ENCODE measurements at places on chromosomes 7 and 10. TPM values are rescaled to one million over a fixed set of nuclear protein-coding genes. Genes with fewer than 3 reads are reported as not detected.
A peak's percentile ranks its signal among the peaks of the same experiment; 100 is the strongest.

GRCh38 chr7:155122831-155123230, 52.7 kb downstream of the HTR5A start:
- no peak for DNase-seq
- no peaks in the 10 kb centered on the region for H3K4me1 ChIP-seq
- H3K4me3 ChIP-seq: no peak overlapping the region
- peaks cover 9% of the 10 kb centered on the region for H3K27me3 ChIP-seq

The PEX1 gene
- total RNA-seq: 17.0 TPM

The ZNF727 gene
- total RNA-seq: not detected

GRCh38 chr10:110918269-110918642, 724 bp downstream of the BBIP1 start:
- H3K4me1 ChIP-seq: peaks cover 61% of the 10 kb centered on the region
- H3K4me3 ChIP-seq: peak overlapping the region; percentile 87
- H3K36me3 ChIP-seq: no peaks in the 10 kb centered on the region

DNA sequence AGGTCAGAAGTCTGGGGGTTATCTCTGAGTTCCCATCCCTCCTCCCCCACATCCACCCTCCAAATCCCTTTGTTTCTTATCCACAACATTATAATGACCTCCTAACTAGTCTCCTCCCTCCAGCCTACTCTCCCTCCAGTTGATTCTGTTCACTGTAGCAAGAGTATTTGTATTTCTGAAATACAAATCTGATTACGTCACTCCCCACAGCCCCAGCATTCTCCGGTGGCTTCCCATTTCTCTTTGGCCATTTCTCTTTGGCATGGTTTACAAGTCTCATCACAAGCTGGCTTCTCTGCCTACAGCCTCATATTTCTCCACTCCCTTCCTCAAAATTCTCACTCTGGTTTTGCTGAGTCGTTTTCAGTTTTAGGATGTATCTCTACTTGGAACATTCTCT, 24.6 kb upstream of the MRPS33 start:
- H3K4me1 ChIP-seq: peaks cover 5% of the 10 kb centered on the region
- H3K36me3 ChIP-seq: peaks cover under 1% of the 10 kb centered on the region
- DNase-seq: no peak
- H3K27me3 ChIP-seq: peaks cover 1% of the 10 kb centered on the region

GRCh38 chr7:143934526-143935325, at the start of gene OR2F2:
Gene OR2F2, plus strand, starts transcription at chr7:143935233. Its CDS starts 0 bp downstream, at chr7:143935233.
- no peak for DNase-seq
- H3K36me3 ChIP-seq: peaks cover 7% of the 10 kb centered on the region
- H3K27me3 ChIP-seq: no peaks in the 10 kb centered on the region

- peaks cover 17% of the 10 kb centered on the region for H3K4me1 ChIP-seq
- peak overlapping the region; percentile 87 for H3K4me3 ChIP-seq
- peaks cover 2% of the 10 kb centered on the region for H3K36me3 ChIP-seq
- DNase-seq: no peak
- H3K27me3 ChIP-seq: no peaks in the 10 kb centered on the region
- H3K27ac ChIP-seq: peak overlapping the region; percentile 13
Observed at GRCh38 chr7:114921631-114922025, 266 bp upstream of the MDFIC start.

The RNF32 gene
- total RNA-seq: 0.52 TPM

GRCh38 chr10:124097883-124098282, 4.5 kb upstream of the CHST15 start:
- no peak overlapping the region for H3K27ac ChIP-seq
- DNase-seq: no peak
- peaks cover 5% of the 10 kb centered on the region for H3K36me3 ChIP-seq
- H3K4me1 ChIP-seq: peaks cover 9% of the 10 kb centered on the region
- H3K27me3 ChIP-seq: peaks cover 20% of the 10 kb centered on the region
- H3K4me3 ChIP-seq: no peak overlapping the region

DNA sequence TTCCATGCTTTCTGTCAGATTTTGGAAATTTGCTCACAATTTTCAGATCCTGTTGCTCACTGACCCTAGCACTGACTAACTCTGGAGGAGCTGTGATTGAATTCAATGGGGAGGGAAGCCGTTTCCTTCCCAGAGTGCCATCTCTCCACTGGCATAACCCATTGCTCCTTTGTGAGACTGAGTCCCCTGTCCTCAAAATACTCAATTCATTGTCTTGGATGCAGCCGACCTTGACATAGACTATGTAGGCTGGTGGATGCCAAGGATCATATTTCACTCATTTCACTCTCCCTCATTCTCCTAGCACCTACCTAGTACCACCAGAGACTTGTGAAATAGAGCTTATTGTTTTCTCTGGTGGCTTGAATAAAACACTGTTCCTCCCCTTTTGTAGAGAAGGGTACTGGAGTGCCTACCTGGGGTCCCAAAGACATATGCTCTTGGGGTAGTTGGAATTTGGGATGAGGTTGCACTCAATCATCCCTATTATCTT, 511.3 kb upstream of the ZMIZ1 start:
- H3K4me3 ChIP-seq: no peak overlapping the region
- H3K27ac ChIP-seq: no peak overlapping the region
- peaks cover 2% of the 10 kb centered on the region for H3K27me3 ChIP-seq
- DNase-seq: no peak

The GSTO2 gene
- 0.28 TPM for total RNA-seq
